Cortex of kidney (tissue), 1 donor: ENCODE measurements at places on chromosomes 3 and 15.

DNA sequence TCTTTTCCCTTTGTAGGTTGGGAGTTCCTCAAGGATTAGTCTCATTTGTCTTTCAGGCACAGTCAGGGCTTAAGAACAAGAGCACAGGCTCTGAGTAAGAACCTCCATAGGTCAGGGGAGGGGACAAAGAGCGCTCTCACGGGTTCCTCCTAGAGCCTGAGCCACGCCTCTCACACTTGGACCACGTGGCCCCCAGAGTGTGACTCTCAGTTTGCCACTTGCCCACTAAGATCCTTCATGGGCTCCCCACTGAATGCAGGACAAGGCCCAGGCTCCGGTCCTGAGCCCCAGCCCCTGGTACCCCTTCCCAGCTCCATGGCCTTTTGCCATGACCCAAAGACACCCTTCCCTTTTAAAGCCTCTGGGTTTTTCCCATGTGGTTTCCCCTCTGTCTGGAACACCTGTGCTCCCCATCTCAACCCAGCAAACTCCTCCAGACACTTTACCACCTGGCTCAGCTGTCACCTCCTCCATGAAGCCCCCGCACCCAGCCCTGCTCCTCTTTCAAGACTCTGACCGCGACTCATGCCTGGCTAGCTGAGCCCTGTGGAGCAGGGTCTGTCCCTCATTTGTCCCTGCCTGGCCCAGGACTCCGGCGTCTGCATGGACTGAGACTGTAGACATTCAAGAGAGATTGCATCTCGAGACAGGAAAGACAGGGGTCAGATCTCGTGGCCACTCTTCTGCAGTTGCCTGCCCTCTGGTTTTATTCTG, 32.7 kb downstream of the IQSEC1 start:
- no peak for DNase-seq

- DNase-seq, result no peak
These were observed 291.0 kb downstream of the TBL1XR1 start for GRCh38 chr3:176906046-176906905.

- no peak for DNase-seq
These were observed 425.6 kb upstream of the NECTIN3 start for GRCh38 chr3:110646055-110646454.

DNA sequence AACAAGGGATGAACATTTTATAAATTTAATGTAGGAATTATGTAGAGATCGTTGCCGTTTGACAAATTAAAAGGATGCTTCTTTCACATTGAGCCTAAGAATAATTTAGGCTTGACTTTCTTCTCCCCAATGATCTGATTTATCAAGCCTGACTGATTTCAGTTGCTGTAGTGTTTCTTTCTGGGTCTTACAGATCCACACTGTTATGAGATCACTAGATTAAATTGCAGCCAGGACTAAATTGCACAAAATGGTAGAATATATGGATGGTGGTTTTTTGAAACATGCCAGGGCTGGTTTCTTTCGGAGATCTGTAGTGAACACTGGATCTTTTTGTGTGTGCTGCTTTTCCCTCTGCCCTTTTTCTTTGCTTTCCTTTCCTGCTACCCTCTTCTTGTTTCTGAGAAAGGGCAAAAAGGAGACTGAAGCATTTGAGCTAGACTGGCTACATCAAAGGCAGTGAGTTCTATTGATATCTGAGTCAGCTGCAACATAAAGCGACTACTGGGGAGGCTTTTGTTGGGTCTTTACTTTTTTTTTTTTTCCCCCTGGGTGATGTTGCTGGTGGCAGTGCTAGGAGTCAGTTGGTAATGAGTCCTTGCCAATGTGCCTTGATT, 83.0 kb downstream of the AKAP13 start:
- DNase-seq, result no peak

- DNase-seq, result no peak
These were observed 10.2 kb downstream of the MGLL start for GRCh38 chr3:127812151-127812550.

GRCh38 chr3:123881771-123882170, 2.4 kb downstream of the MYLK start:
- DNase-seq, result no peak

GRCh38 chr3:156633335-156633734, 41.1 kb upstream of the TIPARP start:
- DNase-seq, result no peak

DNA sequence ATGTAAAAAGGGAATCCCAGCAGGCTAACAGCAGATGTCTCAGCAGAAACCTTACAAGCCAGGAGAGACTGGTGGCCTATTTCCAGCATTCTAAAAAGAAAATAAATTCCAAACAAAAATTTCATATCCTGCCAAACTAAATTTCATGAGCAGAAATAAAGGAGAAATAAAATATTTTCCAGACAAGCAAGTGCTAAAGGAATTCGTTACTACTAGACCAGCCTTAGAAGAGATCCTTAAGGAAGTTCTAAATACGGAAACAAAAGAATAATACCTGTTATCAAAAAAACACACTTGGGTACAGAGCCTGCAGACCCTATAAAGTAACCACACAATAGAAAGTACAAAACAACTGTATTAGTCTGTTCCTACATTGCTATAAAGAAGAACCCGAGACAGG, 41.4 kb downstream of the HDGFL3 start:
- DNase-seq, result no peak

DNA sequence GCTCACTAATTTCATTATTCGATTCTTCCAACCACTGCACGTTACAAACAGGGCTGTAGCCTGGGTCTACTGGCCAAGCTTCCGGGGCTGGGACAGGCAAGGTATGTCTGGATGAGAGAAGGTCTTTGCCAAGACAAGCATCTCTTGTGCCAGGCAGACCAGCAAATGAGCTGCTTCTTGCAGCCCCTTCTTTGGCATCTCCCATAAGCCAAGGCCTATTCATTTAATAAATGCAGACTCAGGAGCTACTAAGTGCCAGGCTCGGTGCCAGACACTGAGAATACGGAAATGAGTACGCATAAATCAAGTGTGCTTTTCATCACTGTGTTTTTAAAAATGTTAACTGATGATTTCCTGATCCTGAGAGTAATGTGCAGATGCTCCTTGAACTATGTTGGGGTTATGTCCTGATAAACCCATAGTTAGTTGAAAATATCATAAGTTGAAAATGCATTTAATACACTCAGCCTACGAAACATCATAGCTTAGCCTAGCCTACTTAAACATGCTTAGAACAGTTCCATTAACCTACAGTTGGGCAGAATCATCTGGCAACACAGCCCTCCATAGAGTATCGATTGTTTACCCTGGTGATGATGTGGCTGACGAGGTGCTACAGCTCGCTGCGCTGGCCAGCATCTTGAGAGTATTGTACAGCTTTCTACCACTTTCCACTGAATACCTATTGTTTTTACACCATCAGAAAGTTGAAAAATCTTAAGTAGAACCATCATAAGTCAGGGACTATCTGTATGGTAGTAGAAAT, 135.0 kb upstream of the CTDSPL start:
- no peak for DNase-seq

DNA sequence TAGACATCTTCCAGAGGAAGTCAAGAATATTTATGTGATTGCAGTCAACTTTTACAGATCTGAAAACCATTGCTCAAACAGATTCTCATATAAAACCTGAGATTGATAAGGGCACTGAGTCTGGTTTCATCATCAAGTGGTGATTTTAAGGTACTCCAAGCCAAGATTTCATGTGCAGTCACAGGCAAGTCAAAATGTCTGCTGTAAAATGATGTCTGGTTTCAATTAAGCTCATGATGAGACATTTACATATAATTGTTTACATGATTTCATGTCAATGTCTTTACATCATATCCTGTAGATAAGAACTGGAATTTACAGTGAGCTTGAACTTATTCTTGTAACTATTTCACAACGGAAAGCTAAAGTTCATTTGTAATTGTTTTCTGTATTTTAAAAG, 1215.5 kb downstream of the ROBO2 start:
- no peak for DNase-seq

GRCh38 chr15:51186891-51187290, 92.2 kb upstream of the TNFAIP8L3 start:
- no peak for DNase-seq

GRCh38 chr15:93900476-93901400, 330.6 kb upstream of the MCTP2 start:
- DNase-seq, result no peak

GRCh38 chr3:159881828-159882309, 106.8 kb upstream of the IL12A start:
- DNase-seq, result no peak

GRCh38 chr3:104279617-104280016, 1087.1 kb upstream of the ALCAM start:
- DNase-seq, result no peak

- DNase-seq, result no peak
These were observed 23.3 kb downstream of the SEC22A start for GRCh38 chr3:123225016-123225415.

DNA sequence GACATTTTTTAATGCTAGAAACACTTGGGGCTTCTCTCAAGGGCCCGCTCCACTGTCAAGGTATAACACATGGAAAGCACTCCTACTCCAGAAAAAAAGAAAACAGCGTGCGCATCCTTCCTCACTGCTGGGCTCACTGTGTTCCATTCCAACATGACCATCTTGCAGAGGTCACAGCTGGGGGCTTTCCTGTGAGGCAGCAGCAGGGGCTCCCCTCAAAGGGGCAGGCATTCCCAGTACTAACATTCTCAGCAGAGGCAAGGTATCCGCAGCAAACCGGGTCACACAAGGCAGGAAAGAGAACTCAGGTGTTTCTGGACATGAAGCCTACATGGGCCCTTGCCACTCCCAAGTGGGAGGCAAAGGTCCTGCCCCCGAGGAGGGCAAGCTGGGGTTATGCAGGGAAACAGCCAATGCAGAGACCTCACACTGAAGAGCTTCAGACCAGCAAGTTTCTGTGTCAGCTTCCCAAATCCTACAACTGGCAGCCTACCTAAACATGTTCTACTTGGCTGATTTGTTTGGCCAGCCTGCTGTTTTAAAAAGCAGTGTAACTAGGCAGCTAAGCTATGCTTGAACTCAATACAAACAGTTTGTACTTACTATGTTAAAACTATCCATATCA, 6.4 kb downstream of the BDH1 start:
- no peak for DNase-seq

- DNase-seq, result no peak
These were observed 26.9 kb upstream of the THRB start for GRCh38 chr3:24521420-24522145.

- no peak for DNase-seq
These were observed 294.0 kb downstream of the RORA start for GRCh38 chr15:60935130-60935529.

DNA sequence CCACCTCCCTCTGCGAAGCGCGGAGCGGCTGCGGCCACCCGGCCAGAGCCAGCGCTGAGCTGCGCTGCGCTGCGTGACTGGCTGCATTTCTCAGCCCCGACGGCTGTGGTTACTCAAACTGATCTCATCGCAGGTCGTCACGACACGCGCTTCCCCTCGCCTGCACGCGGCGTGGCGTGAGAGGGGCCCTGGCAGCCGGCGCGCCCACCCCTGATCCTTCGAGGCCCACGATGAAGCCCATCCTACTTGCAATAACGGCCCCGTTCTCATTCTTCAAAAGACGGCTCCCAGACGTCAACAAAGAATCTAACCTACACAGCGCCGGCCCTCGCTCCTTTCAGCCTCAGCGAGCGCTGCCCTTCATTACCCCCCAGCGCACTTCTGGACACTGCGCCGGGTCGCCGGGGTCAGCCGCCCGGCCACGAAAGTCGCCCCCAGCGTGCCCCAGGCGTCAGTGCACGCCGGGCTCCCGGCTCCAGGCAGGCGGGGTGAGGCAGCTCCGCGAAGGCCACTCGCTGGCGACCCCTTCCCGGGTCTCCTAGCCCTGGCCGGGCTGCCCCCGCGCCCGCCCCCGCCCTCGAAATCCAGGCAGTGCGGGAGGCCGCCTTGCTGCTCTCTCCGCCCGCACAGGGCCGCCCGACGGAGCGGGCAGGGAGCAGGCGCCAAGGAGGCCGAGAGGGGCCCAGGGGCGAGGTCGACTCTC, 9.9 kb upstream of the LEKR1 start:
- DNase-seq, result no peak

- no peak for DNase-seq
These were observed 64.9 kb upstream of the ZBTB20 start for GRCh38 chr3:115211810-115212492.
